Fibroblast of skin of left biceps (primary cell): ENCODE measurements at places on chromosomes 13 and 19.
A peak's percentile ranks its signal among the peaks of the same experiment; 100 is the strongest.

DNA sequence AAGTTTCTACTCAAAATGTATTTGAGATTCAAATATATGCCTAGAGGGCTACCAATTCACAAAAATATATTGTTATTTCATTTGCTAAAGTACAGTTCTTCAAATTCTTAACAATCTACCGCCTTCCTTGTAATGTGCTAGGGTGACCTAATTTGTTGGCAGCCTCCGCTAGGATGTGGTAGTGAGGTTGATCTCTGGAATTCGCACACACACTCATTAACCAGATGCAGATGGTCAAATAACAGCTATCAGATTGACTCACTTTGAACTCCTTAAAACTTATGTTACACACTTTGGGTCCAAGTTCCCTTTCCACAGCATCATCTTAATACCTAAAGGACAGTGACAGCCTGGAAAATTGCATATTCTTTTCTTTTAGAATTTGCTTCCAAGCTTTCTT is 367.3 kb downstream of the DCT start:
- peak; percentile 91 for DNase-seq

- DNase-seq, result no peak
These were observed 60.2 kb upstream of the UQCRFS1 start for GRCh38 chr19:29273000-29273640.

DNA sequence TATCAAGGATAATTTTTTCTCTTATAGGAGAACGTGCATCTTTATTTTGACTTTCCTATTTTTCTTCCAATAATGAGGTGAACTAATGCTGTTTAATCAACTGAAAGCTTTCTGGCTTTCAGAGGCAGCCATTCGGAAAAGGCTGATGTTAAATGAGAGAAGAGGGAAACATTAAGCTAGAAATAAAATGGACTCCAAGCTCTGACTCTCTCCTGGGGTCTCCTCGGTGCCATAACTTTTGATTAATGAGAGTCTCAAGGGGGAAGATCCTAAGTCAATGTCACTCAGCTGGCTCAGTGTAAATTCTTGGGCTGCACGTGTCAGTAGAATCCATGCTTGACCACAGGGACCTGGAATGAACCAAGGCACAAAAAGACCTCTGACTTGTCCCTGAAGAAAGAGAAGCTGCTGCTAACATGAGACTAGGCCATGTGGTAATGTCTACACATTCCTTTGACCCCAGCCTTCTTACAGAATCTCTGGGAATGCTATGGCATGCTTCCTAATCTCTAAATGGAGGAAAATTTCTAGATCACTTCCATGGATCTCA is 152.2 kb upstream of the RFC3 start:
- DNase-seq, result no peak

- DNase-seq, result peak; percentile 77
These were observed 60.6 kb upstream of the SERP2 start for GRCh38 chr13:44312834-44313551.

- DNase-seq, result no peak
These were observed 15.4 kb downstream of the FCHO1 start for GRCh38 chr19:17766543-17767131.

DNA sequence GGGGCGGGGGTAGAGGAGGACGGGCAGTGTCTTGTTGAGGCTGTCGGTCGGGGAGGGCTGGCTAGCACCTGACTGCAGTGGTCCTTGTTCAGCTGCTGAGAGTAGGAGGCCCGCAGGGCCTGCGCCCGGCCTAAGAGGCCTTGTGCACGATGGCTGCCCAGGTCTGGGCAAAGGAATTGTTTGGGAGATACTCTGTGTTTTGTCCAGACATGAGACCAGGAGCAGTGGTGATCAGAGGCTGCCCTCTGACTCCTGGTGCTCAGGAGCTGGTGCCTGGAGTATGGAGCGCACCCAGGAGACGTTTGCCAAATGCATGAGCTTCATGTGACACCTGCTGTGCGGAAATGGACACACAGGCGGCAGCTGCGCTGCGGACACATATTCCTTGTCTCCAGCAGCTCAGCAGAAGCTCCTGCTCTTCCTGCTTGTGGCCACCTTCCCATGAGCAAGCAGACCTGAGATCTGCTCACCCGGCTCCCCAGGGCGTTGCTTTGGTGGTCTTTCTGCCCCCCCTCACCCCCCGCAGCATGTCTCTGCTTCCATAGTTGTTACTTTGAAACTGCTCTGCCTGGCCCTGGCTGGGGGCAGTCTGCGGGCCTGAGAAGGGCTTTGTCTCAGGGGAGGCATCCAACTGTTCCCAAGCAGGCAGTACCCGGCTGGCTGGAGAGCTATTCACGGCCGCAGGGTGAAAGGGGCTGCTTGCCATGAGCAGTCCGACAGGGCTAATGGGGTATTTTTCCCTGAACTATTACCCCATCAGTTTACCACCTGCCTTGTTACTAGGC is 163.9 kb downstream of the TEX29 start:
- no peak for DNase-seq

- DNase-seq, result no peak
These were observed 53.5 kb downstream of the COL4A2 start for GRCh38 chr13:110360598-110360997.

DNA sequence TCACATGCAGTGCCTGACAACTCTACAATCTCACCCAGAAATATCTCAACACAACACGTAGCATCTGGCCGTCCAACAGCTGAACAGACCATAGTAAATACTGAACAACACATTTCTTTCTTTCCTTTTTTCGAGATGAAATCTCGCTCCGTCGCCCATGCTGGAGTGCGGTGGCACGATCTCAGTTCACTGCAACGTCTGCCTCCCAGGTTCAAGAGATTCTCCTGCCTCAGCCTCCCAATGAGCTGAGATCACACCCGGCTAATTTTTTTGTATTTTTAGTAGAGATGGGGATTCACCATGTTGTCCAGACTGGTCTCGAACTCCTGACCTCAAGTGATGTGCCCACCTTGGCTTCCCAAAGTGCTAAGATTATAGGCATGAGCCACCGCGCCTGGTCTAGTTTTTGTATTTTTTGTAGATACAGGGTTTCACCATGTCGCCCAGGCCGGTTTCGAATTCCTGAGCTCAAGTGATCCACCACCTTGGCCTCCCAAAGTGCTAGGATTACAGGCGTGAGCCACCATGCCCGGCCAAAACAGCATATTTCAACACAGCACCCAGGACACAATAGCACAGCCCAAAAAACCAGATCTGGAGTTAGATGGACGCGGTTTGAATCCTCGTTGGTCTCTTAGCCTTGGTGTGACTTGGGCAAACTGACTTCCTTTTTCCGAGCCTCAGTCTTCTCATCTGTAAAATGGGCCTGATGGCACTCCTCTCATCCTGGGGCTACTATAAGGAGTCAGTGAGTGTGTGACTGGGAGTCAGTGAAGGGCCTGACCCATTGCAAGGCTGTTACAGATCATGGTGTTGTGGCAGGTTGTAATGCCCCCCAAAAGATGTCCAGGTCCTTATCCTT is 22.6 kb downstream of the CYP2A6 start:
- DNase-seq, result no peak

DNA sequence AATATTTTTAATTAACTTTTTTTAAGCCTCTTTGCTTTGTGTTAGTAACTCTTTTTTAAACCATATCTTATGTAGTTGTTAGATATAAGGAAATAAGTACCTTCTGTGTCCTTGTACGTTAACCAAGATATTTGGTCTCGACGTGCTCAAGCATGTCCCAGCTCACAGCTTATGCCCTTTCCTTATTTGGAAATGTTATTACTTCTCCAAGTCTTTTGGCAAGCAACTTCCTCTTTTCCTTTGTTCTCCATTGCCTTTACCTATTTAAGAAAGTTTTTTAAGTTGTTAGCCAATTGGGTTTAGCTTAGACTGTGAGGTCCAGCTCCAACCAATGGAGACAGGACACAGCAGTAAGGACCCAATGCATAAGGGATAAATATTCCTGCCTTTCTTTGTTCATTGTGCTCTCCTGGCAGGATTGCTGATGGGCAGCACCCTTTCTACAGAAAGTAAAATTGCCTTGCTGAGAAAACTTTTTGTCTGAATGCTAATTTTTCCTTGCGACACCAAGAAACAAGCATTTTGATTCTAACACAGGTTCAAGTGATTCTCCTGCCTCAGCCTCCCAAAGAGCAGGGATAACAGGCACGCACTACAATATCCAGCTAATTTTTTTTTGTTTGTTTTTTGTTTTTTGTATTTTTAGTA is 5.2 kb downstream of the DKKL1 start:
- DNase-seq, result no peak

DNA sequence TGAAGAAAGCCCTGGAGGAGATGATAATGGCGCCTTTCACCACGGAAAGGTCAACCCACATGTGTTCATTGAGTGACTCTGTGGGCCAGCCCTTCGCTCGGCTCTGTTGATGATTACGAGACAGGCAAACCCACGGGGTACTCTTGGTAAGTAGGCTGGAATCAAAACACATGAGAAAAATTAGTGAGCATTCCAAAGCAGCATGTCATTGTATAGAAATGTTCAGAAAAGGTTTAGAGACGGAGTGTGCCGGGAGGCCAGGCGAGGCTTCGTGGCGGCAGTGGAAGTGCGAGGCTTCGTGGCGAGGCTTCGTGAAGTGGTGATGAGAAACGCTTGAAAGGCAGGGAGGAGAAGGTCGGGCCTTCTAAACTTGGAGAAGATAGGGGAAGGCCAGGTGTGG is 144.3 kb downstream of the ZNF536 start:
- peak; percentile 63 for DNase-seq

- DNase-seq, result no peak
These were observed 9.8 kb upstream of the CDC42EP5 start for GRCh38 chr19:54482889-54483288.

DNA sequence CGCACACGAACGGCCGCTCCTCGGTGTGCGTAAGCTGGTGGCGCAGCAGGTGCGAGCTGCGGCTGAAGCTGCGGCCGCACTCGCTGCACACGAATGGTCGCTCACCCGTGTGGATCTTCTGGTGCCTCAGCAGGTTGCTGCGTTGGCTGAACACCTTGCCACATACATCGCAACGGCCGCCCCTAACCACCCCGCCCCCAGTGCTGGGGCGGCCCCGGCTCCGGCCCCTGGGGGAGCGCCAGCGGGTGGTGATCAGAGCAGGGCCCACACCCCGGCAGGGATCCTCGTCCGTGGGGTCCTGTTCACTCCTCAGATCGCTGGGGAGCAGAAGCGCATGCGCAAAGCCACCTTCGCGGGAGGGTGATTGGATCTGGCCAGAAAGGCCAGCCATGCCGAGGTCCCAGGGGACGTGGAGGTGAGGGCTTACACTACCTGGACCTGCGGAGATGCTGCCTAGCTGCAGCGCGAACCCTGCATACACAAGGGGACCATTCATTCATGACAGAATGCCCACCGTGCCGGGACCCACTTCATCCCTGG is 4.7 kb upstream of the UBE2M start:
- no peak for DNase-seq

DNA sequence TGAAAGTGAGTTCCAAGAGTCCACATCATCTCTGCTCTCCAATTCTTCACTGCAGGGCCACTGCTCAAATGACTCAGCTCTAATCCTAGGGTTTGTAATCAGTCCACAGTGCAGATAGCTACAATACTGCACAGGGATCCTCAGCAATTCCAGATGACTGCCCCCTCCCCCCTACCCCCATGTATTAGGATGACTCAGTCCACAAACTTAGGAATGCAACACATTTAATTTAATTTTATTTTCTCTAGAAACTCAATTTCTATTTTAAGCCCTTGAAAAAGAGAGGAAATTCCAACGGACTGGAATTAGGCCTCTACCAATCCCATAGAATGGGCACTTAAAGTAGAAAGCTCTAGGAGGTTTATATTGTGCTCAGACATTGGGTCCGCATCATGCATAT is 173.8 kb upstream of the SOX21 start:
- peak; percentile 60 for DNase-seq

- DNase-seq, result no peak
These were observed 2.1 kb downstream of the ZNF575 start for GRCh38 chr19:43534816-43535761.

- no peak for DNase-seq
These were observed 15.3 kb upstream of the SULT2A1 start for GRCh38 chr19:47901370-47901769.

GRCh38 chr19:7868326-7868670 is 5.9 kb downstream of the PRR36 start:
- DNase-seq, result no peak

DNA sequence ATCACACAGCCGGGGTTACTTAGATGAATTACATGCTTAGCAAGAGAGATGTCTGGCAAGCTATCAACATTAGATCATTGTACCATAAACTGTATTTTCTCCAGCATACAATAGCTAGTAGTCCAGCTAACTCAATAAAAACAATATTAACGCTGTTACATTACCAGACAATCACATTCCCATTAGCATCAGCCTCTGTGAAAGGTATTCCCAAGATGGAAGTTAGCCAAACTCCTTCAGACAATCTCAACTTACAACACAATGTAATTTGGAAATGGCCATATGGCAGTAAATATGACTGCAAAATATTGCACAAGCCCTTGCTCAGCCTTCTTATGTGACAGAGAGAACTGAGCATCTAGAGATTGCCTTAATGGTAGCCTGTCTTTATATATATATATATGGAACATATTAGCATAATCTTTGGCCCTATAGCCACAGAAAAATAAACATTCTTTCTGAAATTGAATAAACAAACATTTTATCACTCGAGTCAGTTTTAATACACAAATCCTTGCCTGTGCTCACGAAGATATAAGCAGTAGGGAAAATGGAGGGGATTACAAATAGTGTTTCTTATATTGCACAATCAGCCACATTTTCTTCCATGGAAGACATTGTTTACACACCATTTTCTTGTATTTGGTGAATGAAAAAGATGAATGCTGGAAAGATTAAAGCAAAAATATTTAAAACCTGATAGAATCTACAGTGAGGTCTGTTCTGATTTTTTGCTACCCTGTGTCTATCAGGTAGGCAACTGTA is 1060.5 kb downstream of the DIAPH3 start:
- DNase-seq, result peak; percentile 86

- DNase-seq, result no peak
These were observed 149.9 kb downstream of the MYO16 start for GRCh38 chr13:108779308-108779707.

- DNase-seq, result no peak
These were observed 135.7 kb downstream of the MIPEP start for GRCh38 chr13:23753458-23753857.

GRCh38 chr13:78029901-78030300 is 111.3 kb upstream of the EDNRB start:
- DNase-seq, result no peak

DNA sequence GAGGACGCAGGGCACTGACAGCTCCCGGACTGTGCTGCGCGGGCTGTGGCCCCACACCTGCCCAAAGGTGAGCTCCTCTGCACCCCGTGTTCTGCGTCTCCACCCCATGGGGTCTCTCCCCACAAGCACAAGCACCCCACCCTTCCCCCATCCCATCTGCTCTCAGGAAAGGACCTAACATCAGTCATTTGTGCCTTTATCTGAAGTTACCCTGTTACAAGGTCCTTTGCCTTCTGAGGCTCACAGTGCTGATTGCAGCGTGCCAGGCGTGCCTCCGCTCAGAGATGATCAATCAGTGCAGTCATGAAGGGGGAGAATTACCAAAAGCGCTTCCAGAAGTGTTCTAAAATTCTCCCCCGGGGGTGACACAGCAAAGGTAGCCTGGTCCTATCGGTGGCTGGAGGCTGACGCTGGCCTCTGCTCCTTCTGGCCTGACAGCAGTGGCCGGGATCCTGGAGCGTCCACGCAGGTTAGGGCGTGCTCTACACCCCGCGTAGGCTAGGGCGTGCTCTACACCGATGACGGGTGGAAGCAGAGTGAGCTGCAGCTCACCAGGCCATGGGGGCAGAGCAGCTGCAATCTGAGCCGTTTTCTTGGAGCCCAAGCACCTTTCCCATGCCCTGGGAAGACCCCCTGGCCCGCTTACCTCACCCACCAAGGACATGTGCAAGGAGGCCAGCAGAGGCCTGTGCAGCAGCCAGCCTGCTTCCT is 84.7 kb upstream of the TM9SF2 start:
- DNase-seq, result no peak
